ENCODE measurements at places on chromosomes 5 and 9.

GRCh38 chr9:84137968-84138367 lies 157.4 kb downstream of the RMI1 start:
- no peak for DNase-seq

GRCh38 chr5:67156976-67157583 lies 39.5 kb downstream of the CD180 start:
- DNase-seq, result no peak

DNA sequence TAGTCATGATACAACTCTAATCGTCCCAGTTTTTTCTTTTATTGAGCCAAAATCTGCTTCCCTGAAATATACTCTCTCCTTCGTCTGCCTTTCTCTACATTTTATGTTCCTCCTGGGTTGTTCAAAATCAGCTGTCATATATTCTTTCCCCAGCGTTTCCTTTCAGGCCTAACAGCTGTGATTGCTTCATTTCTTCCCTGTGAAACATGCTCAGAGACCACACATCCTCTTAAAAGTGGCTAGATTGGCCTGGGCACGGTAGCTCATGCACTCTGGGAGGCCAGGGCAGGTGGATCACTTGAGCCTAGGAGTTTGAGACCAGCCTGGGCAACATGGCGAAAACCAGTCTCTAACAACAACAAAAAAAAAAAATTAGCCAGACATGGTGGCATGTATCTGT lies 25.1 kb downstream of the NFX1 start:
- no peak for DNase-seq

- DNase-seq, result no peak
Observed at GRCh38 chr5:131536211-131536826, 98.7 kb downstream of the RAPGEF6 start.

GRCh38 chr9:68538200-68538599 lies 2.5 kb downstream of the TMEM252 start:
- DNase-seq, result no peak

GRCh38 chr9:107789001-107789700 lies 299.6 kb upstream of the KLF4 start:
- no peak for DNase-seq

DNA sequence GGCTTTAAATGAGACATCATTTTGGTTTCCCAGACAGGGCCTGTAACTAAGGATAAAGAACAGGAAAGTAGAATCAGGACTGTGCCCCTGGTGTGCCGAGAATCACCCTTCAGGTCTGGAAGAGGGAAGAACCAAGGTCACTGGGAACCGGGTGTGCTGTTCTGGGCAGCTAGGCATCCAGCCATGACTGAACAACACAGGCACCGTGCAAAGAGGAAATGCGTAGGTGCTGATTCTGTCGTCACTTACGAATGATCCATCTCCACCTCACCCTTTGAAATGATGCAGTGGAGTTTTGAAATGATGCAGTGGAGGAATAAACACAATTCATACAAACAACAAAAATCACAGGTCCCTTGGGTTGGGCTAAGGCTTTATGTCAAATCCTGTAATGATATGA lies 64.4 kb downstream of the MAP1B start:
- DNase-seq, result peak; percentile 4

DNA sequence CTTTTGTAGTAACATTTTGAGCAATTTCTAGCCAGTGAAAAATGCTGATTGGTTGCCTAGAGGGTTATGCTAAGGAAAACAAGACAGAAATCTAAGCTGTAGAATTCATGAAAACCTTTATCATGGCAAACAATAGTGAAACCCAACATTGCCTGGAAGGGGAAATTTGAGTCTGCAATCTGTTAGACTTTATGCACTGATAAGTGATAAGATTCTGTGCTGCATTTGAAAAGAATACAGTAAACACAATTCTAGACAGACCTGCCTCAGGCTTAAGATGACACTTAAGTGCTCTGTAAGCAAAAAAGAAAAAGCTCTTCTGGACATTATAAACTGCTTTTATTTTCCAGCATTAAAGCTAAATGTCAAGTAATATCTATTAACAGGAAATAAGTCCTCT lies 519.3 kb downstream of the ISL1 start:
- no peak for DNase-seq

- no peak for DNase-seq
Observed at GRCh38 chr5:122773619-122774018, 1.3 kb upstream of the SNX2 start.

DNA sequence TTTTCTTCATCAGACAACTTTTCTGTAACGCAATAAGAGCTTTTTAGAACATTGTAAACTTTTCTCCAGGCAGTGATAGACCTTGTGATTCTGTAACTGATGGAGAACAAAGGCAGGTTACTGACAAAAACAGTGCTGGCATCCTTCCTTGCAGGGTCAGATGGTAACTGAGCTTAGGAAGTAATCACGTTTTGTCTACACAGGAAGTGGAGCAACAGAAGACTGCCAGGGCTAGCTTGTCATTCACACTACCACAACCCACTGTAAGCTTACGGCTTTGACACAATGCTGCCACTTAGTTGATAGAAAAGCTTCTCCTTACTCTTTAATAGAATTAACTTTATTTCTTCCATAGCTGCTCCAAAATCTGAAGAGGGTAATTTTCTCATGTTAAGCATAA lies 46.8 kb downstream of the FBN2 start:
- DNase-seq, result no peak

DNA sequence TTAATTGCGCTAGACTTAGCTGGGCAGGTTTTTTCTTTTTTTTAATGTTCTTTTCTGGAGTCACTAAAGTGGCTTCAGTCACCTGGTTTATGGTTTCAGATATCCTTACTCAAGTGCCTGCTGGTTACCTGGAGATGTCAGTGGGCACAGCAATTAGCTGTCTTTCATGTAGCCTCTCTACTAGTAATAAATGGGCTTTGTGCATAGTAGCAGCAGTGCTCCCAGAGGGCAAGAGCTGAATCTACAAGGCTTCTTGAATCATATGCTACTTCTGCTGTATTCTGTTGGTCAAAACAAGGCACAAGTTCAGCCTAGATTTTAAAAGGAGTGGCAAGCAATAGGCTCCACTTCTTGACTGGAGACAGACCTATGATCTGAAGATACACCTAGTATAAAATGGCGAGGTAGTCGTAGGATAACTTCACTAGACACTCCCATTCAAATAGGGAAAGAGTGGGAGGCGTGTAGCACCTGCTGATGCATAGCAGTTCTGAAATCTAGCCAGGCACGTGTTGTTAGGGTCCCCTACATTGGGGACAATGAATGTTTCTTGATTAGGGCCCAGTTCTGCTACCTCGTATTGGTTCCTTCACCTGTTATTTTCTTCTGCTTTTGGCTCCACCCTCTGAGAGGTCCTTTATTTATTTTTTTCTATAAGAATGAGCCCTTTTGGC lies 7.0 kb downstream of the SCAMP1 start:
- no peak for DNase-seq

DNA sequence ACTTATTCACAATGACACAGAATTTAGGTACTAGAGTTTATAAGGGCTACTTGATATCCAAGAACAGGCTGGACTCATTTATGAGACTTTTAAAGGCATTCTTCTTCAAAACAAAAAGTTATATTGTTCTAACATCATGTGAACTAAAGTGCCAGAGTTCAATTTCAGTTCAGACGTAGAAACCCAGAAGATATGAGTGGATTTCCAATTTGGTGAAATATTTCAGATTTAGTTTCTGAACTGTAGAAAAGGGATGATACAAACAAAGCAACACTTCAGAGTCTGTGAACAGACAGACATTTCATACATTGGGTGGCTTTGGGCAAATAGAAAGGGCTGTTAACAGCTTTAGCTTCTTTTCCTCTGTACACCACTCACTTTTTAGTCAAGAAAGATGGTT lies 384.0 kb downstream of the NR2F1-AS1 start:
- no peak for DNase-seq

DNA sequence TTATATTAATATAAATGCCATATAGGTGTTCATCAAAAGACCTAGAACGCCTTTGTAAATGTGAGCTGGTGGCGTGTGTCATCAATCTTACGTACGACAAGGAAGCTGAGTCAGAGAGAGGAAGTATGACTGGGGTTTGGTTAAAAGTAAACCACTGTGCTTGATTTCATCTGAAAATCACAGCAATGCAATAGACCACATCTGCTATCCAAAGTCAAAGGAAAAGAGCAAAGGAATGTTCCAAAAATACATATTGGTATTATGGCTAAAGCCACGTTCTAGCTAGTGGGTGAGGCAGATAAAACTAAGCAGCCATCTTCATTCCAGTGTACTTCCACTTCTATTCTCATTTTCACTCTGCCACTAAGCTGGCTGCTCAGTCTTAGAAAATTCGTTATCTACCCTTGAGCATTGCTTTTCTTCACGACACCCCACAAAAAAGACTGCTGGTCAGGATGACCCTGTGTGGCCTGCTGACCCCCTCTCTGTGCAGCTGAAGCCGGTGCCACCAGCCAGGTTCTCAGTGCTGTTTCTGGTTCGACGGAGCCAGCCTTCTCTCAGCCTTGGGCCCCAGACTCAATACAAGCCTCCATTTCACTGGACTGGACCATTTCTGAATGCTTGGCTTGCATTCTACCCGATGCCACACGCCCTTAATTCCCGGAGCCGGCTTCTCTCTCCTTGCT lies 23.8 kb downstream of the SHC3 start:
- no peak for DNase-seq

DNA sequence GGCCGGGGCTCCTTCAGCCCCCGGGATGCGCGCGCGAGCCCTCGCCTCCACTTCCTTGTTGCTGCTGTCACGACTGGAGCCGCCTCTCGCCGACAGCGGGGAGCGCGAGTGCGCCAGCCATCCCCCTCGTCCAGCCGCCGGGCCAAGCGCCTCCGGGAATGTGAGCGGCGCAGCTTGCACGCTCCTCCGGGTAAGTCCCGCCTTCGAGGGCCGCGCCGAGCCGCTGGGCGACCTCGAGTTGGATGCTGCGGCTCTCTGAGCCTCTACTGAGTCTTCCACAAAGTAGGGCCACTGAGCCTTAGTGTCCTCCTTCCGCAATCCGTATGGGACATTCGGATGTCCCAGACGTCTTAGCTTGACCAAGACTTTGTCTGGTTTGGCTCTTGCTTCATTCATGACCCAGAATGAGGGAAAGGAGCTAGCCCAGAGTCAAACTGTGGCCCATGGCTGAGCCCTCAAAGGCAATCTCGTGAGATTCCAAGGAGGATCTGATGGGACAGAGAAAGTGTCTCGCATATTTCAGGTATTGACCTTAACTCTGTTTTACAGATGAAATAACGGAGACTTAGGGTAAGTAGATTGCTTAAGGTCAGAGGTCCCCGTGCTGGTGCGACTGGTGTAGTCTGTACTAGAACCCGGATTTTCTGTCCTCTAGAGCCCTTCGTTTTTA lies 586 bp downstream of the HMGXB3 start:
- peak; percentile 24 for DNase-seq

GRCh38 chr9:135087489-135087792 lies at the start of gene OLFM1:
Gene OLFM1 (plus strand): TSS chr9:135087668. CDS start chr9:135087990, 322 bp downstream.
- peak; percentile 49 for DNase-seq

- DNase-seq, result no peak
Observed at GRCh38 chr5:133861161-133861737, 107.2 kb downstream of the C5orf15 start.

- DNase-seq, result no peak
Observed at GRCh38 chr5:116672203-116672602, 97.6 kb upstream of the SEMA6A start.

GRCh38 chr5:180647465-180647864 lies 1.9 kb downstream of the FLT4 start:
- no peak for DNase-seq

GRCh38 chr9:87275047-87275725 lies 222.5 kb upstream of the DAPK1 start:
- DNase-seq, result no peak

DNA sequence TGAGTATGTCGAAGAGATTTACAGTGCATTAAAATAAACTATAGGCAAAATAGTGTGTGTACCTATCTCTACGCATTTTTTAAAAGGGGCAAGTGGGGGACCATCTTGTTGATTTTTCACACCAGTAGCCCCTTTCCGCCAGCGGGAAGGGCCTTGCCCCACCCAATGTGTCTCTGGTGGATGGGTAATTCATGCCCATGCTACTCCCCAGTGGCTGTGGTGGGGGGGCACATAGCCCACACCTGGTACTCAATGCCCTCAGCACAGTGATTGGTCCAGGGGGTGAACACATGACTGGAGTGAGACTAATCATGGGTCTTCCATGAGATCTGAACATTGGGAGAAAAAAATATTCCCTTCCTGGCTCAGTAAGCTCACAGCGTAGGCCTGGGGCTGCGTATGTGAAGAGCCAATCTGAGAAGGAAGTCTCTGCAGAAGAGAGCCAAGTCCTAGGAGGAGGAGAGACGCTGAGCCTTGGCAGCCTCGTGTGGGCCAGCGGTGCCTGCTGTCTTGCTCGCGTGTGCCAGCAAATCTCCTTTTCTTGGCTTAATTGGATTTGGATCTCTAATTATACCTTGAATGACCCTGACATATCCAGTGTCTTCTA lies 103.4 kb downstream of the ADAMTS2 start:
- no peak for DNase-seq

GRCh38 chr5:135343413-135343812 lies 55.6 kb downstream of the MACROH2A1 start:
- DNase-seq, result no peak

DNA sequence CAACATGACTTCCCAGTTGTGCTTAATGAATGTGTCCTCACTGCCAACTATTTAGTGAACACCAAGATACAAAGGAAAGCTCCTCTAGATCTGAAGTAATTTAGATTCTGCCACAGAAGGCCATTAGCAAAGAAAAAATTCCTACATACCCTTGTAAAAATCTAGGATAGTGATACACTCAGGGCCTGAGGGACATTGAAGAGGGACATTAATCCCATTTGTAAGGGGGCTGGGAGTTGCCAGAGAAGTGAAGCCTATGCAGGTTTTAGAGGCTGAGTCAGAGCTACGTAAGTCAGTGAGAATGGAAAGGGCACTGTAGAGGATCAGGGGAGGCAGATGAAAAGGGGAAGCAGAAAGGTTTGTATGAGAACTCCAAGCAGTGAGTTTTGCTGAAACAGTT lies 286.9 kb upstream of the TARS1 start:
- no peak for DNase-seq

DNA sequence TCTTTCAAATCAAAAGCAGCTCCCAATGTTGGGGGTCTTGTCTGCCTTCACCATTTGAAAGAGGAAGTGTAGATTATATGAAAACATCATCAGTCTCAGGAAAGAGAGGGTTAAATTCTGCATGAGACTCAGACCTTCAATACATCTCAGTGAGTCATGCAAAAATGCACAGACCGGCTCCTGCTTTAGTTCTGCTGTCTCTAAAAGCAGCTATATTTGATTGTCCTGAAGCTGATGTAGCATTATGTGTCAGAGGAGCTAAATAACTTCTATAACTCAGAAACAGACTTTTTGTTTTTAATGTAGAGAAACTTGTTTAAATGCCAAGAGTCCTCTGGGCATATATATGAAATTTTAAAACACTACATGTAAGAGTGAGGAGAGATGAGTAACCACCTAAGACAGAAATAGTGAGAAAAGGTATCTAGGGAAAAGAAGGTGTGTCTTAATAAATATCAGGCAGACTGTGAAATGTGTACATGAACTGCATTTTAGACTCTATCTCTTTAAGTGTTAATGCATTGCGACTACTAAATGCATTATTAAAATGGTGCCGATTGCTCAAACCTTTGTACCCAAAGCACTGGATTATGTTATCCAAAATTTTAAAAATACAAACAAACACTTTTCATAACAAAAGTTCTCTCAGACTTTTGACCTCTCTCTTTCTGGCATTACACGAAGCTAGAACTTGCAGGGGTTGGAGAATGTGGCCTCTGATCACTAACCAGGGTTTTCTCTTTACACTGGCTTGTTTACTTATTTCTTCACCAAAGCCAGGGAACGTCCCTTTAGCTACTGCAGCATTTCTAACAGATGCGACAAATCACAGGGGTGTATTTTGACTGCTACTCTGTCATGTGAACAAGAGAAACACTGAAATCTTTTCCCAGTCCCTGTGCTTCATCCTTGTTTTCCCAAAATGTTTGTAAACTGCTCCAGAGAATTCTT lies 302.3 kb downstream of the ARL15 start:
- DNase-seq, result no peak

- no peak for DNase-seq
Observed at GRCh38 chr9:5799314-5799713, 33.6 kb downstream of the ERMP1 start.
